Omental fat pad (tissue), 4 donors: ENCODE measurements at places on chromosomes 3 and 15.

- DNase-seq, result no peak
Observed at GRCh38 chr15:83656192-83656591, 2.3 kb downstream of the ADAMTSL3 start.

DNA sequence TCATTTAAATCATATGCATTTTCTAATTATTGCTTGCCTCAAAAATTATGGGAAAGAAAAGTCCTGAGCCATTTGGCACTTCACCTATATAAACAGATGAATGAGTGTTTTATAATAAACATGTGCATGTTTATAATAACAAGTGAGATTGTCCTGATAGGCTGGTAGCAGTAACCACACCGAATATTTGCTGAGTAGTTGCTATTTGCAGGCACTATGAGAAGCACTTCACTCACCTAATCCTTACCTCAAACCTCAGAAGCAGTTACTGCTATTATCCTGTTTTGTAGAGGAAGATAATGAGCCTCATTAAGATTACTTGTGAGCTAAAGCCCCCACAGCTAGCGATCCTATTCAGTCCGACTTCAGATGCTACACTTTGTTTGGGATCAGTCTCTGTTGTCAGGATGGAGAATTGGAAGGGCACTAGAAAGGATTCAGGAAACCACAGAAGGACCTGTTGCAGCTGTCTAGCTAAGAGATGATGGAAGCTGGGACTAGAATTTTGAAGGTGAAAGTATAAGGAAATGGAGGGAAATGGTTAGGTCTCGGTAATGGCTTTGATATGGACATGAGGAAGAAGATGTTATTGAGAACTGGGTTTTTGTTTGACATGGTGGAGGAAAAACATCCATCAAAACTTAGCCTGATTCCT lies 28.4 kb upstream of the MAGI1 start:
- DNase-seq, result no peak

GRCh38 chr3:177144922-177145321 lies 52.4 kb downstream of the TBL1XR1 start:
- no peak for DNase-seq

DNA sequence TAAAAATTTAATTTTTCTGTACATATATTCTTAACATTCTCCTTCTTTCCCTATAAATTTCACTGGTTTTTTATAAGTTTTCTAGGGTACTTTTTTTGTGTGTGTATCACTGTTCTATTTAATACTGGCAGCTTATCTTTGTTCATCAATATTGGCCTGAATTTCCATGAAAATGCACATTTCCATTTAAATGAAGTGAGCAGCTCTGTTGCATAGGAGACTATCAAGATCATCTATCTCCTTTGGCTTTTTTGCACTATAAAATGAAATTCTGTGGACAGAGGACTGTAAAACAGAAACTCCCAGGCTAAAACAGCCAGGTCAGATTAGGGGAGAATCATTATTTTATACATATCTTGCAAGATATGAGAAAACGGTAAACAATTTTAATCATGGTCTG lies 277.0 kb upstream of the ARL6 start:
- DNase-seq, result no peak

DNA sequence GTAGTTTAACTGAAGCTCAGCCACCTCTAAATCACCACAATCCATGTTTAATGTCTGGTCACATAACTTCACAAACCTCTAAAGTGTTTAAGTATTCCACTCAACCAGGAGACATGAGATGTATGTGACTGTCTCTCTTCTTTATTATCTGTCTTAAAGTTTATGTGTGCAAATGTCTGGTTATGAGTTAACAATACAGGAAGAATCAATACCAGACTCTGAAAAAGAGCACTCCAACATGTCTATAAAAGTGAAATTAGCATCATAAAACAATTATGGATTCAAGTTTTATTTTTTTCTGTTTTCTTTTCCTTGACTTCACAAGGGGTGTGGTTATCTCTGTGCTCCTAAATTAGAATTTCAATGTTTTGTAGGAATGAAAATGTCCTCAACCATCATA lies 44.8 kb upstream of the AGBL1 start:
- DNase-seq, result no peak

DNA sequence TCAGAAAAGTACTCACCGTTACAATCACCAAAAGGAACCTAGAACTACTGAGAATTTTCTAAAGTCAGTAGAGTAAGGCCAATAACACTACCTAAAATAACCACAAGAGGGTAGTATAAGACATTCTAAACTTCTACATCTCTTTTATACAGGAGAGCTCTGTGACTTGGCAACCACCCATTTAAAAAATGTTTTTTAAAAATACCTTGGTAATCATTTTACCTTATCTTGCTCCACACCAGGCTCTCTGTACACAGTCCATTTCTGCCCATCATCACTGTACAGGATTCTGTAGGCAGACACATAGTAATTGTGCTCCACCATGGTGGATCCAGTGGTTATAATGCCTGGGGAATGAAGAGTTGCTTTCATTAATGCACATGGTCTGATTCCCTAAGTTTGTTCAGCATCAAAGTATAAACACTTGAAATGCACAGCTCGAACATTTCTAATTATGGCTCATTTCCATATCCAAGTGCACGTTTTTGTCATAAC lies 54.5 kb downstream of the ST3GAL6 start:
- DNase-seq, result no peak

DNA sequence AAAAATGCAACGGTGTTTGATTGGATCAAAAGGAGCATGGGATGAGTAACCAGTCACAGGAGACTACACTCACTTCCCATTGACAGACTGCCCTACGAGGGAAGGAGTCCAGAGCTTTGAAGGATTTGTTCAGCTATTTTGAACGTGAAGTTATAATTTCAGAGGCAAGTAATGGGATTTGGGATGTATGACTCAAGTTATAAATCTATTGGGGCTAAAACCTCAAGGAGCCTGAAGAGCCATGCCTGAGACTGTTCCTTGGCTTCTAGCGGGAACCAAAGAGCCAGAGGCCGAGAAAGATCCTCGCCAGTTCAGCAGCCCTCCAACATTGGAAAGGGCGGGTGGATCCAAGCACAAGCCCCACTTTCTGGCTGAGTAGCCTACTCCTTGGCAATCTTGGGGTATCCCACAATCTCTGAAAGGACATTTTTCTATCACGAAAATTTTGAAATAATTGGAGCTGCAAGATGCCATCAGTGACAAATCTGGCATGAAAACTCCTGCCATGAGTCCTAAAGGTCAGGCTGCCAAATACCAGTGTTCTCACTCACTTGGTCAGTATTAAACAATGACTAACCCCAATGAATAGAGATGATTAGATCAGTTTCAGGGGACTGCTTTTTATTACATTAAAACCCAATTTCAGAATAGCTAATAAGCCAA lies 48.6 kb upstream of the SLCO2A1 start:
- DNase-seq, result no peak

- no peak for DNase-seq
Observed at GRCh38 chr3:74515451-74515850, 99.0 kb downstream of the CNTN3 start.

DNA sequence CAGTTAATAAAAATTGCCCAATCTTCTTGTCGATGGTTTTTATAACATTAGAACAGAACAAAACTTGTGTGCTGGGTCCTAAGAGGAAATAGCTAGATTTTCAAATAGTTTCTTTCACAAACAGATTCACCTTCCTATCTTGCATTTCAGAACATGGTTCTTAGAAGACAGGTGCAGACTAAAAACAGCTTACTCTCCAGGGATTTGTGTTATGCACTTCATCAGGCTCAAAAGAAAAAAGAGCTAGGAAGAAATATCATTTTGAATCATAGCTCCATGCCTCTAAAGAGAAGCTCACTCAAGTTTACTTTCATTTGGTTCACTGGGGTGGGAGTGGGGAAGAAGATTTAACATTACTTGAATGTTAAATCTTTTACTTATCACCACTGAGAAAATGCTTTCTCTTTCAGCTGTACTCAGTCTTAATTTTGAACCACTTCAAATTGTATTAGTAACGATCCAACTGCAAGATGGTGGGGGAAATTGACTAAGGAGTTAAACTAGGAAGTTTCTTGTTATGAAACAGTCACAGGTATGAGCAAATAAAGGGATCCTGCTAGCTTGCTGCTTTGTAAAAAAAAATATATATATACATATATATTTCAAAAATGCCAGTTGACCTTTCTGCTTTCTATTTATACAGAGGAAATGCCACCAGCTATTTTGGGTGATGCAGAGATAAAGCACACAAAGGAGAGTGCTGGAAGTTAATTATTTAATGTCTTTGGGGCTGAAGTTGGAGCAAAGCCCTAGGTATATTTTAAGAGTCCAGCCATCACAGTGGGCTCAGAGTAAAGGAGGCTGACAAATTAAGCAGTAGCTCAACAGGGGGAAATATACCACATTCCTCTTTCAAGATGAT lies 28.3 kb upstream of the NUDT16 start:
- DNase-seq, result no peak

DNA sequence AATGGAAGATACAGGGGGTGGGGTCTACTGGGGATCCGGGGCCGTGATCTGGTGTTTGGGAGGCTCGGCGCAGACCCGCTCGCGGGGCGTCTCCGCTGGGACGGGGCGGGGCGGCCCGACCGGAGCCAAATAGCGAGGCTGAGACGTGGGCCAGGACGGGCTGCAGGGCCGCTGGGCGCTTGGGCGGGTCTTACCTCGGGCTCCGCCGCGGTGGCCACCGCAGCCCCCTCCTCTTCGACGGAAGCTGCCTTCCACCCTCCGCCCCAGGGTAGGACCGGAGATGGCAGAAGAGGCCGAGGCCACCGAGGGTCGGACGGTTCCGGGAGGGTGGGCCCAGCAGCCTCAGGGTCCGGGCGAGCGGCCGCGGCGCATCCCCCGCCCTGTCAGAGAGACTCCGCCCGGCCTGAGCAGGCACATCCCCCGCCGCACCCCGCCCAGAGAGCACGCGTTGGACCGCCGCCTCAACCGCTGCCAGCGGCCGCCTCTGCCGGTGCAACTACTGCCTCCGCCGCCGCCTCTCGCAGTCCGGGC lies 399 bp downstream of the MYO9A start:
- DNase-seq, result peak; percentile 47

DNA sequence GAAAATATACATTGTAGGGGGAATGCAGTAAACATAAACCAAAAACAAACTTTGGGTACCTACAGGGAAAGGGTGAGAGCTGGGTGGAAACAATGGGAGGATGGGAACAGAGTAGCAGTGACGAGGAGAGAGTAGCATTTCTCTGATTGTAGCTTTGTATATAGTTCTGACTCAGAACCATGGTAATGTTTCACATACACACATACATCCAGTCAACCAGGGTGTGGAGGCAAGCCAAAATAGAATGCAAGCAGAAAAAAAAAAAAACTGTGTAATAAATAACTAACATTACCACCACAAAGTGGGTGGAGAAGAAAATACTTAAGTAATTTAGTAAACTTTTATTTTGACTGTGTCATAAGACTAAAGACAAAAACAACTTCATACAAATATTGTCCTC lies 27.2 kb downstream of the BCL2A1 start:
- no peak for DNase-seq

DNA sequence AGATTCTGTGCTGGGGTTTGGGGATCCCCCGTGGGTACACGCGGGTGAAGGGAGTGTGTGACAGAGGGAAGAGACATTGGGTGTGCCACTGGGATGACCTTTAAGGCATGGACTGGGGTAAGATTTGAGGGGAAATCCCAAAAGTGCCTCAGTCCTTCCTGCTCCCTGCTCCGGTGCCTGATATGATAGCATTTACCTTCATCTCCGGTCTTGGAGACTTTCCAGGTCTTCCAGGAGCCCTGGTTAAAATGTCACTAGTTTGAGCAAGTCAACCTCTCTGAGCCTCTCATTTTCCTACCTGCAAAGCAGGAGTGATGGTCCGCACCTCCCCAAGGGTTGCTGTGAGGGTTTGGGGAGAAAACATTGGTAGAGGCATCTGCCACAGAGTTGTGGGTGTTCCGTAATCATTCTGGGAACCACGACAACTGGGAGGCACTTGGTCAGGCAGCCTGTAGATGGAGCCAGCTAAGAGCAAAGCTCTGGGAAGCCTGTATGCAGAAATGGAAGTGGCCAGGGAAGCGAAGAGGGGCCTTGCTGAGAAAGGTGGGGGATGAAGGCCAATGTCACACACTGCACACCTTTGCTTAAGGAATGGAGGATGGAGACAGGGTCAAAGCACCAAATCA lies 33.9 kb upstream of the KIF23 start:
- DNase-seq, result no peak

DNA sequence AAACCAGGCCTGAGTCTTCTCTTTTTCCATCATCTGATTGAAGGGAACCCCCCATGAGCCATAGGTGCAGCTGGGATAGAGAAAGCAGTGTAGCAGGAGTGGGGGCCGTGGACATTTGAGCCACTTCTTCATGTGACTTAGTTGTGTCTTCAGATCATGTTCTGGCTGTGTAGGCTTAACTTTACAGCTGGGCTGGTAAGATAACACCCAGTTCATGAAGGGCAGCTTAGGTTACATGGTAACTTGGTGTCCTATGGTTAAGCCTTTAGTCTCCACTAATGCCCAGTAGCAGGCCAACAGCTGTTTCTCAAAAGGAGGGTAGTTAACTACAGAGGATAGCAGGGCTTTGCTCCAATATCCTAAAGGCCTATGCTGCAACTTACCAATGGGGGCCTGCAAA lies 11.4 kb upstream of the SNRPN start:
- no peak for DNase-seq

- DNase-seq, result no peak
Observed at GRCh38 chr15:96418146-96418545, 87.6 kb downstream of the NR2F2 start.

GRCh38 chr3:123147754-123148535 lies 53.8 kb upstream of the SEC22A start:
- no peak for DNase-seq

DNA sequence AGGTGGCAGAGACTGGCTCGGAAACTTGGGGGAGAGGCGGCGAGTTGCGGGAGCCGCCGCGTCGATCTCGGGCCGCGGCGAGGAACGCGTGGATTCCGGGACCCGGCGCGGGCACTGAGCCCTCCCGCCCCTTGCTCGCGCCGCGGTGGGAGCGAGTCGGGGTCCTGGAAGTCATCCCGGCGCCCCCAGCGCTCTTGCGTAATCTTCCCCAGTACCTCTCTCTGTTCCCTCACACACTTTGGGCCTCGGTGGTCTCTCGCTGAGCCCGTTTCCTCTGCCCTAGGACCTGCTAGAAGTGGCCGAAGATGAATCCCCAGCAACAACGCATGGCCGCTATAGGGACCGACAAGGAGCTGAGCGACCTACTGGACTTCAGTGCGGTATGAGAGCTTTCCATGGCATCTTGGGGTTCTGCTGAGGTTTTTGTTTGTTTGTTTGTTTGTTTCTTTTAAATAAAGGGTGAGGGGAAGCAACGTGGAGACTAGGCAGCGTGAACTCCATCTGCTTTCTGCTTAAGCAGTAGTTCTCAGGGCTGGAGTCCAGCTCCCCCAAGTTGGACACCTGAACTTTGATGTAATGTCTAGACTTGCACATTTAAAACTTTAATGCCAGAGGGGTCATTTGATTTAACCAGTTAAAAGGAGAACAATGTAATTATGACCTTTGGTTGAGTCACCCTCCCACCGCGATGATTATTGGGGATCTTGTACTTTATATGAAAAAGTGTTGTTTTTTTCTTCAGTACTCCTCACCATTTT lies 1.3 kb downstream of the TCF12 start:
- no peak for DNase-seq

GRCh38 chr15:85754989-85755388 lies 39.7 kb downstream of the KLHL25 start:
- DNase-seq, result peak; percentile 16
